ENCODE measurements at places on chromosomes 2 and 18. TPM values are rescaled to one million over a fixed set of nuclear protein-coding genes. Genes with fewer than 3 reads are reported as not detected.

Gene IL1B
- total RNA-seq: 0.14 TPM

Gene GEN1
- total RNA-seq: 7.3 TPM

Gene TCF23
- not detected for total RNA-seq

Gene GALNT14
- total RNA-seq: 1.7 TPM

Gene PLEK
- 0.17 TPM for total RNA-seq

Gene CCDC68
- 2.1 TPM for total RNA-seq

Gene GKN1
- not detected for total RNA-seq

DNA sequence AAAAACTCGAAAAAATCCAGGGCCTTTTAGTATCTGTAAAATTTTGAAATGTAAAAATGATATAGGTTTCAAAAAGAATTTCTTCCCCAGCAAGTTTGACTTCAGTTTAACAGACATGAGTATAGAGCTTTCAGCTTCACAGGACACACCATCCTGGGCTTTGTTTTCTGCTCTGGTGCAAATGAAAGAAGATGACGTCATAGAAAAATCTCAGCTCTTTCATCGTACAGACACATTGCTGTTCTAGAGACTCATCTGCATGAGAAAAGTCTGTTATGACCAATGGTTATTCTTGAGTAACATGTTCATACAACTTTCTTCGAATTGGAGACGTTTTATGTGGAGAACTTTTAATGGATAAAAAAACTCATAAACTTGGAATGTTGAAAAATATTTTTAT lies 111.7 kb upstream of the DYNAP start:
- DNase-seq: no peak

DNA sequence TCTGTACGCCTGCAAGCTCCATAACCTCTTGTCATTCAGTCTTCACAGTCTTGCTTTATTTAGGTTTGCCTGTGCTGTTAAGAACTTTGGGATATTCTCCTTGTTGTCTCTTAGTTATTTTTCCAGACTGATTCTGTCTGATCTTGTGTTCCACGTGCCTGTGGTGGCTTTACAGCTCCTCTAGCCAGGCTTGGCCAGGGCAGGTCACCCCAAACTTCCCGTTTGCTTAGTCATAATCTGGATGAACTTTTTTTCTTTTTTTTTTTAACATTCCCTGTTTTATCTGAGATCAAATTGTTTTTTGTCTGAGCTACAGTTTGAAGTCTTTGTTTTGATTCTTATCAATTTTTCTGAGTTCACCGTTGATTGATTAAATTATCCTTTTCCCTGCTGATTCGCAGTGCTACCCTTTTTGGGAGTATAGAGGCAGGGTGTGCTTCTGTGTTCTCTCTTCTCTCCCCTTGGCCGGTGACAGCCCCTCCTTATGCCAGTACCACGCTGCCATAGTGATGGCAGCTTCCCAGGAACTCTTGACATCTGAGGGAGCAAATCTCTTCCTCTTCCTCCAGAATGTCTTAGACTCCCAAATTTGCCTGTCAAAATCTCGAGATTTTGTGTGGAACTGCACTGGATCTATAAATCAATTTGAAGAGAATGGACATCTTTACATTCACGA lies 2.5 kb downstream of the SP100 start:
- DNase-seq: peak; percentile 67

- no peak for DNase-seq
Observed at GRCh38 chr2:131580187-131580586, 52.5 kb downstream of the CCDC74A start.

DNA sequence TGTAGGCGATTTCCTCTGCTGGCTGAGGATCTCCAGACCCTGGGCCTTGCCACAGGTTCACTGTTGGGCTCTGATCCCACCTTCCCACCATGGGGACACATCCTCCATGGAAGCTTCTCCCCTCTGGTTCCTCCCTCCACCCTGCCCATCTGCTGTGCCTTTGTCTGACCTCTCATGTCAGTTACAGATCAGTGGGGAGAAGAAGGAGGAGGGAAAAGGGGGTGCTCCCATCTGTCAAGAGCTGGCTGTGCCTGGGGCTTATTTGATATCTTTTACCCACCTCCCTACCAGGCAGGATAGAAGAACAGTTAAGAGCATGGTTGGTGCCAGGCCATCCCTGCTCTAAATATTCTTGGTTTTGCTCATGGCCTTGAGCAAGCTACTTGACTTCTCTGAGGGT lies 12.3 kb upstream of the DNAJB2 start:
- DNase-seq: no peak

DNA sequence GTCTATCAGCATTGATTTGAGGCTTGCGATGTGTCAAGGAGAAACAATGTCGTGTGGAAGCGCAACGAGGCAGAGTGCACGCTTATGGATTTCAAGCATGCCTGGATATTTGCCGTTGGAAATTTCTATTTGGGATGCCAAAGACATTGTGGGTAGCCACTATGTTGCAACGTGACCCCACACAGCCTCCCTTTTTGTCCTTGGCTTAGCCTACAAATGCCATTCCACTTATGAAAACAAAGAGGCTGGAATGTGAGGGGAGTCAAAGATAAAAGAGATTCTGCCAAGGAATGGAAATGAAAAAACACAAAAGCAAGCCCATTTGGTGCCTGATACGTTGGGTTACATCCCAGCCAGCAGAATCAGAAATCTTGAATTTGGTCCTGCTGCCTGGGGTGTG lies 721.2 kb downstream of the GALR1 start:
- no peak for DNase-seq

GRCh38 chr2:232994446-232994845 lies 18.6 kb downstream of the NGEF start:
- no peak for DNase-seq

- DNase-seq: no peak
Observed at GRCh38 chr18:7321831-7322230, 90.9 kb downstream of the LRRC30 start.

DNA sequence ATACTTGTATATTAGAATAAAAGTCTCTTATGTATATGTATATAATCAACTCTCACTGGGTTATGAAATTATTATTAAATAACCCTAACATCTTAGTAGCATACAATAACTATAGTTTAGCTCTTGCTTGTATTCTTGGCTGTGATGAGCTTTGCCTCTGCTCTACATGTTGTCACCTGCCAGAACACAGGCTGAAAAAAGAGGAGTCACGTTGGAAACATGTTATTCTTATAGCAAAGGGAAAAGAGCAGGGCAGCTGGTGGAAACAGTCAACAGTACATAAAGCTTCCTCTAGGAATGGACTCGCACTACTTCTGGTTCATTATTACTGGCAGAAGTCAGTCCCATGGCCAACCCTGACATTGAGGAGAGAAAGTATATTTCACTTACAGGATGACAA lies 362.0 kb upstream of the KYNU start:
- no peak for DNase-seq

DNA sequence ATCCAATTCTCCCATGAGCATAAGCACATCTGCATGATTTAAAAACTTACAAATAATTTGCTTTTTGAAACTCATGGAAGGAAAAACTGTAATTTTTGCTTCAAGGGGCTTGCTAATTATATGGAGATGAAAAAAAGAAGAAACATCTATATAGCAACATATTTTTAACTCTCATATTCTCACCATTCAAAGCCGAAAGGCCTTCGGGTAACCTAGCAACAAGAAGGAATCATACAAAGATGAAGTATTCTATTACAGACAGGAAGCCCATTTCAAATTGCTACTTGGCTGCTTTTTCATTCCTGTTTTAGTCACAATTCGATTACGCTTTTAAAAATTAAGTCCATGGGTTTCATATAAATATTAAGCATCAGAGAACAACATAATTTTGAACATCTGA lies 39.2 kb upstream of the RNU4ATAC start:
- peak; percentile 9 for DNase-seq

DNA sequence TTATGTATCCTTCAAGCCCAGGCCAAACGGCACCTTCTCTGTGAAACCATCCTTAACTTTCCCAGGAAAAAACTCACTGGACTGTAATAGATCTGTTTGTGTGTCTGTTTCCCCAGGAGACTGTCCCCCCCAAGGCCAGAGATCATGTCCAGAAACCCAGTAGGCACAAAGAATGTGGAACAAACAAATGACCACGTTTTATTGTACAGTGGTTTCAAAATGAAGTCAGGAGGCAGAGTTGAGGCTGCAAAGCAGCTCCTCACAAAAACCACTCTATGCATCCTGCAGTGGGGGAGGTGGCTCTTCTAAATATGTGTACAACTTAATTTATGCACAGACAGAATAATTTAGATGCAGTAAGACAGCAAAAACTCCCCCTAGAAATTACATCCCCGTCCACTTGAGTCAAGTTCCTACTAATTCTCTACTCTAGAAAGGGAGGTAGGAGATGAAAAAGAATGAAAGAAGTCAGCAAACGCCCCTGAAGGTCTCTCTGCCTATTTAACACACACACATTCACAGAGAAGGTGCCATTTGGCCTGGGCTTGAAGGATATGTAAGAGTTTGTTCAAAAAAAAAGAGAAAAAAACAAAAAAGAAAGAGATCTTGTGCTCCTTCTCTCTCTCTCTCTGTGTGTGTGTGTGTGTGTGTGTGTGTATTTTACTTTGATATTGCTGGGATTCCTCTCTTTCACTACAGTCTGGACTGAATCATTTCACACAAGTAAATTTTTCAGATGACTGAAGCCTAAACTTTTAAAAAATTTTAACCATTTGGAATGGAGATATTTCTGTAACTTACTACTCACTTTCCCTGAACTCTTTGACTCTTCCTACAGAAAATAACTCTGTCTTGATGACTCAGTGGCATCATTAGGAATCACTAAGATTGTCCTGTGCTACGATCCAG lies 19.5 kb downstream of the BCL2 start:
- no peak for DNase-seq

DNA sequence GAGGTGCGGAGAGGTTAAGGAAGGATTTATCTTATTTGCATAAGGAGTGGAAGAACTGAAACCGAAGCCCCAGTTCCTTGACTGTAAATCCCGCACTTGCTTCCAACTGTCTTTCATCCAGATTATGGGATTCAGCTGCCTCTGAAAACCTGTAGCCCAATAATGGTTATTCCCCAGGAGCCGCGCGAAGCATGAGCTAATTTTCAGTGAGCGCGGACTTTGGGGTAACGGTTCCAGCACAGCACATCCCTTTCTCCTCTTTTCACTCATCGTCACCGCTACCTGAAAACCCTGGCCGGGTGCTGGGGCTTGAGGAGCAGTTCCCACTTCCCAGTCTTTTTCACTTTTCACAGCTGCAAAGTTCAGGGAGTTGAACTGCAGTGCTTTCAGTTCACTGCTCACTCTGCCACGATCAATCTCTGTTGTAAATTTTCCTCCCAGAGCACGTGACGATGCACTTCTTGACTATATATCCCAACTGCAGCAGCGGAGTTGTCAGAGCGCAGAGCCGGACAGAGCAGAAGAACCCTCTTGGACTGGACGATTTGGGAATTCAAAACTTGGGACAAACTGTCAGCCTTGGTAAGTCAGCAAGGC lies at the start of gene KCNE4:
TSS of gene KCNE4 (plus strand) at position 498 of the 597 bp plus-strand sequence. CDS start 641 bp downstream, outside the sequence.
- no peak for DNase-seq

DNA sequence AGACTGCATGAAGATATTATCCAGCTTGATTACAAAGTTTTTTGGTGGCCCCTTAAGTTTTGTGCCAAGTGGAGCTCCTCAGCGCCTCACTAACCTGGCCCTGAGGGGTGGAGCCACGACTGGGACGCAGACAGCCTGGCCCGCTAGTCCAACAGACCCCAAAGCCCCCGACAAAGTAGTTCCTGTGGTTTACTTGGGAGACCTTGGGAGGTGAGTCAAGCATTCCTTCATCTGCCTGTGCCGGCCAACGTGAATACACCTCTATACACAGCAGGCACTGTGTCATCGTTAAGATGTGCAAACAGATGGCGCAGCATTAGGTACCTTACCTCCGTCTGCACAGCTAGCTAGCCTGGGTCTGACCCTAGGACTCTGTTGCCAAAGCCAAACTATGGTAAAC lies 55.0 kb upstream of the LAMA1 start:
- no peak for DNase-seq

GRCh38 chr18:11751341-11752115 lies 62.5 kb downstream of the GNAL start:
- DNase-seq: no peak

GRCh38 chr2:234331566-234331965 lies 165.3 kb downstream of the ARL4C start:
- no peak for DNase-seq

DNA sequence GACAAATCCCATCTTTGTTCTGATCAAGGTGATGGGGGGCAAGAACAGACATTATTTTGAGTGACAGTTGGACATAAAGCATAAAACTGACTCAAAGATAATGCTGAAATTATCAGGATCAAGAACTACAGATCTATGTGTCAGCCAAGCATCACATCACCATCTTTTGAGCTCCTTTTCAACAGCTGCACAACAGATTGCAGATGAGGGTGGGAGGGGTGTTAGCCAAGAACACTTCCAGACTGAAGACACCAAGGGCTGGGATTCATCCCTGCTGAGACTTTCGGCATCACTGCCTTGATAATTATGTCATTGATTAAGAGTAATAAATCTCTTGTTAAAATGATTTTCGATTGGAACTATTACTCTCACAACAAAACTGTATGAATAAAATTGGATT lies 191.5 kb upstream of the NETO1 start:
- no peak for DNase-seq

- DNase-seq: no peak
Observed at GRCh38 chr2:136125236-136125635, 7.3 kb upstream of the CXCR4 start.

DNA sequence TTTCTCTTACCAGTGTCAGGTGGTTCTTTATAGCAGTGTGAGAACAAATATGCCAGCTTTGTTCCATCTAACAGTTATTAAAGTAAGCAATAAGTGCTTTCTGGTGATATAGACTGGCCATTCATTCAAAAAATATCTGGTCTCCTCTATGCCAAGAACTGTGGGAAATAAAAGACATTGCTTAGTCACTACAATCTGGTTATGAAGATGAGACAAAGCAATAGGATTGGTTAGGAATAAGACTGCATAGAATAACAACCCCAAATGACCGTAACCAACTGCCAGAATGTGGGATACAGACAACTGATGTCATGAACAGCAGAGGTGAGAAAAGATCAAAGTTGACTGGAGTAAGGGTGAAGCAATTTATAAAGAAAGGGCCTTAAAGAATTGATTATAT lies 83.8 kb downstream of the MBD2 start:
- DNase-seq: no peak

DNA sequence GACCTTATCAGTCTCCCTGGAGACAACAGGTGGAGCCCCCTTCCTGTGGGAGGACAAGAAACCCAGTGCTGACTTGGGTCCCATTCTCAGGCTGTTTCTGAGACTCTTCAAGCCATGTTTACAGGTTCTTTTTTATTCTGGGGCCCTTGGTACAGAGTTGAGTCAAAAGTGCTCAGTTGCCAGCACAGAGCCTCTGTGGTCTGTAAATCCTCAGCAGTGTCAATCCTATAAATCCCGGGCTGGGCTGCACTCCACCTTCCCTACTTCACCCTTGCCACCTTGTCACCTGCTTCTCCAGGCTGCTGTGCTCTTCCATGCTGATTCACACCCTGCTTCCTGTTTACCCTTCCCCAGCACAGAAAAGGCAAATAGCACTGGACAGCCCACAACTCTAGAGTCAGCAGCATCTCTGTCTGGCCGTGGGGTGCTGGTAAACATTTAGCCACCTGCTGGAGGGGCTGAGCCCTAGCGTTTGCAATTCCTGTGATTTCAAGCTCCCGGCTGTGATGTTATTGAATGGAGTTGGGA lies 74.7 kb downstream of the TNFRSF11A start:
- peak; percentile 66 for DNase-seq

- no peak for DNase-seq
Observed at GRCh38 chr2:152437276-152438108, 102.5 kb downstream of the FMNL2 start.

All from dermis blood vessel endothelial cell (primary cell).